Stomach (tissue), 19 donors: ENCODE measurements at places on chromosomes 12 and 14. TPM values are rescaled to one million over a fixed set of nuclear protein-coding genes. Genes with fewer than 3 reads are reported as not detected.

GRCh38 chr14:55704654-55705053, 124.6 kb downstream of the KTN1 start:
- no peak for DNase-seq

Gene CCDC60
- total RNA-seq: not detected

Gene EFS
- total RNA-seq: 3.9 TPM

Gene DPPA3
- total RNA-seq: not detected

Gene CISTR
- total RNA-seq: not detected

- DNase-seq: no peak
Measured at GRCh38 chr12:117855165-117855564, 113.6 kb downstream of the KSR2 start.

Gene ASB2
- 34.8 TPM for total RNA-seq

Gene MDP1
- total RNA-seq: 9.3 TPM

Gene ARHGAP9
- total RNA-seq: 2.3 TPM

Gene RNF212B
- total RNA-seq: not detected

GRCh38 chr12:96194971-96195844, 1.0 kb downstream of the ELK3 start:
- DNase-seq: peak; percentile 87

DNA sequence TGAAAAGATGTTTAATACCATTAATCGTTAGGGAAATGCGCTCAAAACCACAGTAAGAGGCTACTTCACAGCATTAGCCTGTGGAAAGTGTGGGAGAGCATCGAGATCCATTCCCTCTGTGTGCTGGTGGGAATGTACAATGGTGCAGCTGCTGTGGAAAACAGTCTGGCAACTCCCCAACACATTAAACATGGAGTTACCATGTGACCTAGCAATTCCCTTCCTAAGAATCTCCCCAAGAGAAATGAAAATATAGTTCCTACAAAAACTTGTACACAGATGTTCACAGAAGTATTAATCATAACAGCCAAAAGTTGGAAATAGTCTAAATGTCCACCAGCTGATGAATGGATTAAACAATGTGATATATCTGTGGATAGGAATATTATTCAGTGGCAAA, 23.8 kb downstream of the MLXIP start:
- no peak for DNase-seq

- DNase-seq: no peak
Measured at GRCh38 chr12:113474635-113475436, 3.2 kb upstream of the LHX5 start.

GRCh38 chr14:50997712-50998111, 53.4 kb upstream of the PYGL start:
- no peak for DNase-seq

Gene EIF2S3B
- total RNA-seq: not detected

- no peak for DNase-seq
Measured at GRCh38 chr12:111822886-111823285, 19.1 kb upstream of the MAPKAPK5 start.

DNA sequence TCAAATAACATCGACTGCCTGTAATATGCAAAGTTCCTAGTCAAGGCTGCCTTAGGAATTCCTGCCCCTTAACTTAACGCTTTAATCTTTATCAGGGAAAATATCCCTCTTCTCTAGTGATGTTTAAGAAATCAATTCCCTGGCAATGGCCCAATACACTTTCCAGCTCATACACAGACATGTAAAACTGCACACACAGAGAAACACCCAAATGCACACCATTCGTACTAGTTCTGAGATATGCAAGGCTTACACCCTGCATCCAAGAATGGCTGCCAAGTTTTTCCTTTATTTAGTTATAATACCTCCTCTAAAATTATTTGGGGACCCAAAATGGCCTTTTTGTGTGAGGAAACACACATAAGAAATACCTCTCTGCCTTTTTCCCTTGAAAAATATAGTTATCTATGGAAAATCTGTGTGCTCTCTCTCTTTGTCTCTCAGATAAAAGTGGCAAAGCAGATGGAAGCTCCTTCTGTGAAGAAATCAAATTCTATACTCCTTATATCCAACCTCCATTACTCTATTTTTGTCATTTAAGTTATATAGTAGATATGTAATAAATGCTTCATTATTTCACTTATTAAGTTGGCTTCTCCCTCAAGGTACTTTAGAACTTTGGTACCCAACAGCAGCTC, 120.0 kb upstream of the MDM1 start:
- no peak for DNase-seq

- peak; percentile 55 for DNase-seq
Measured at GRCh38 chr12:118107011-118107410, 3.2 kb upstream of the VSIG10 start.

Gene CCDC196
- not detected for total RNA-seq

DNA sequence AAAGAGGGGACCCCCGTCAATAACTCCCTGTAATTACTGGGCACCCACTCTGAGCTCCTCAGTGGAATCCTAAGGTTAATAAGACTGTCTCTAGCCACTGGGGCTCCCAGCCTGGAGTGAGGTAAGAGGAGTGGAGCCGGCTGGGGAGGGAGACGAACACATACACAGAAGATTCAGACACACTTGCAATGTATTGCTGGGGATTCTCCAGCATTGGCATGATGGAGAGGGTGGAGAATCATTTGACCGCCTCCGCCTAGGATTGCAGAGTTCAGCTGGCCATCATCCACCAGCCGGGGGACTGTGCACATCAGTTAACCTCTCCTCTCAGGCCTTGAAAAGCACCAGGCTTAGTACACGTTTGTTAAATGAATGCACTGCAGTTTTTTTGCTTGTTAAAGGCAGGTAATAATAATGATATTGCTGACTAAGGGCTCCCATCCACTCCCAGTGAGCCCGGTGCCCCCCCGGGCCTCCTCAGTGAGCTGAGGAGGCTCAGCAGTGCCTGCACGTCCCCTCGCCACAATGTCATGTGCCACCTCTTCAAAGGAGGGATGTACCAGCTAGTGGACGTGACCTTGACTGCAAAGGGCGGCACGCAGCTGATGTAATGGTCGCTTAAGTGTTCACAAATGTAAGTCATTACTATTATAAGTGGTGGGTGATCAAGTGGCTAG, 20.3 kb upstream of the FAIM2 start:
- DNase-seq: no peak

Gene STAC3
- not detected for total RNA-seq

- DNase-seq: no peak
Measured at GRCh38 chr12:89544022-89544421, 18.2 kb upstream of the POC1B start.

GRCh38 chr12:107369679-107370078, 276.3 kb upstream of the CRY1 start:
- DNase-seq: no peak

- DNase-seq: no peak
Measured at GRCh38 chr12:116067892-116068291, 209.6 kb downstream of the MED13L start.

- no peak for DNase-seq
Measured at GRCh38 chr14:44609201-44609600, 102.1 kb upstream of the FSCB start.

Gene FAM234B
- 4.1 TPM for total RNA-seq

Gene ANAPC7
- 88.7 TPM for total RNA-seq

Gene LRP1
- total RNA-seq: 129 TPM

Gene SSPN
- total RNA-seq: 18.7 TPM

DNA sequence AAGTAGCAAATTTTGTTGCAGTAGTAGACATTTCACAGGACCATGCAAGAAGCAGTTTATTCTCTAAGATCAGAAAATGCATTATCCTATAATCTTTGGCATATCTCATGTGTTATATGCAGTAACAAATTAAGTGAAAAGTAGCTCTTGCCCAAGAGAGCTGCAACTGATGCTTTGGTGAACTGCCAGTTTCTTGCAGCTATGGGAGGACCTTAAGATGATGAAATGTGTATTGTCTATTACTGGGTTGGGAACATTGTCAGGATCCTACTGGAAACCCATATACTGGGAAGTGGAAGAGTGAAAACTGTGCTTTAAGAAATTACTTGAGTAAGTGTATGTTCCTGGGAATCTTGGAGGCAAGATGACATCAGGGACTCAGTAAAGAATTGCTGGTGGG, 238.8 kb downstream of the DACT1 start:
- no peak for DNase-seq
